ENCODE measurements at places on chromosomes 5 and 9.

DNA sequence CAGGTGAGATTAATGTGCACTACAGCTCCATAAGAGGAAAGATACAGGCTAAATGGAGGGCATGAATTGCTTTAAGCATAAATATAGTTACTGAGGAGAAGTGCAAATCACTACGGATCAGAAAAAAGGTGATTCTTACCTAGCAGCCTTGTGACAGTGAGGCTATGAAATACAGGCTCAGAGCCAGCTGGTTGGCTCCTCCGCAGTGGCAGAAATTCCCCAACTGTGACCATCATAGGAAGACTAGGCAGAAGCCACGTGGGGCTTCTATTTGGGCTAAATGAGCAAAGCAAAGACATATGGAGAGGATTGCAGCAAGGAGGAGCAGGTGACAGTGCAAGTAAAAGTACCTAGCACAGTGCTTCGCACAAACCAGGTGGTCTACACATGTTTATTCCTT lies 40.5 kb downstream of the CDO1 start:
- DNase-seq: no peak

GRCh38 chr5:131322926-131323325 lies 59.1 kb downstream of the CDC42SE2 start:
- no peak for DNase-seq

DNA sequence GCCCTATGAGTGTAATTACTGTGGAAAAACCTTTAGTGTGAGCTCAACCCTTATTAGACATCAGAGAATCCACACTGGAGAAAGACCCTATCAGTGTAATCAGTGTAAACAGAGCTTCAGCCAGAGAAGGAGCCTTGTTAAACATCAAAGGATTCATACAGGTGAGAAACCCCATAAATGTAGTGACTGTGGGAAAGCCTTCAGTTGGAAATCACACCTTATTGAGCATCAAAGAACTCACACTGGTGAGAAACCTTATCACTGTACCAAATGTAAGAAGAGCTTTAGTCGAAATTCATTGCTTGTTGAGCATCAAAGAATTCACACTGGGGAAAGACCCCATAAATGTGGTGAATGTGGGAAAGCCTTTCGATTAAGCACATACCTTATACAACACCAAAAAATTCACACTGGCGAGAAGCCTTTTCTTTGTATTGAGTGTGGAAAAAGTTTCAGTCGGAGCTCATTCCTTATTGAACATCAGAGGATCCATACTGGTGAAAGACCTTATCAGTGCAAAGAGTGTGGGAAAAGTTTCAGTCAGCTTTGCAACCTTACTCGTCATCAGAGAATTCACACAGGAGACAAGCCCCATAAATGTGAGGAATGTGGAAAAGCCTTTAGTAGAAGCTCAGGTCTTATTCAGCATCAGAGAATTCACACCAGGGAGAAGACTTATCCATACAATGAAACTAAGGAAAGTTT lies 9.9 kb downstream of the ZNF189 start:
- no peak for DNase-seq

GRCh38 chr5:176740131-176740701 lies 70.1 kb upstream of the UNC5A start:
- no peak for DNase-seq

DNA sequence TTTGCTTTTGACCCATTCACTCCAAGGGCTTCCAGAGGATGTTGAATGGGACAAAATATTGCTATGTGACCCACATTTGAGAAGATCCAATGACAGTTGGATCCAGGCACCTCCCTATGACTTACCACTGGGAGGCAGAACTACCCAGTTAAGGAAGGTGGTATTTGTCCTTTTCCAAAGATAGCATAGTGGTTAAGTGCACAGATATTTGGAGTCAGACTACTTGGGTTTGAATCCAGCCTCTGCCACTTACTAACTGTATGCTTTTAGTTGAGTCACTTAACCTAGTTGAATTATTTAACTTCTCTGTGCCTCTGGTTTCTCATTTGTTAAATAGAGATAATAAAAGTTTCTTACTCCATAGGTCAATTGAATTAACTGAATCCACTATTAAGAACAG lies 74.5 kb upstream of the PALM2AKAP2 start:
- DNase-seq: no peak

- no peak for DNase-seq
Observed at GRCh38 chr5:78004559-78004958, 228.4 kb upstream of the TBCA start.

DNA sequence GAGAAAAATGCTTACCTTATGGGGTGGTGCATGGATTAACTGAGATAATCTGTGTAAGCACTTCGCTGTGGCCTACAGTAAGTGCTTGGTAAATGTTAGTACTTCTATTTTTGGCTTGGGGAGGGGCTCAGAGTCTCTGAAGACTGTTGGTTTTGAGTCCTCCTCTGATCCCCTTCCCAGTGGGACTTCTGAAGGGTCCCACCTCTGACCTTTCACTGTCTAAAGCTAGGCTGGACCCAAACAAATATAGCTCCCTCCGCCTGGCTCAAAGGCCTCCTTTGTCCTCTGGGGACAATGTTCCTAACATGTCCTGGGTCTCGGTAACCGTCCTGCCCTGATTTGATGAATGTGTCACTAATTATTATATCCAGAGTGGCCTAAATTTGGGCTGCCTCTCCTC lies 34.8 kb downstream of the CAMK2A start:
- no peak for DNase-seq

Data from NCI-H748 treated with DMSO at 0.1 percent for 48 hours (cell line).